Stimulated activated CD4-positive, alpha-beta T cell treated with anti-CD3 and anti-CD28 coated beads, Interleukin-15, amount 100 ng/mL, for 1 hour (primary cell): ENCODE measurements at places on chromosomes 2 and 18.

- no peak for DNase-seq
Observed at GRCh38 chr2:162099836-162100235, 25.8 kb upstream of the DPP4 start.

GRCh38 chr2:200847269-200847668 lies 17.2 kb downstream of the CLK1 start:
- no peak for DNase-seq

GRCh38 chr18:73979742-73980141 lies 167.9 kb downstream of the FBXO15 start:
- no peak for DNase-seq

DNA sequence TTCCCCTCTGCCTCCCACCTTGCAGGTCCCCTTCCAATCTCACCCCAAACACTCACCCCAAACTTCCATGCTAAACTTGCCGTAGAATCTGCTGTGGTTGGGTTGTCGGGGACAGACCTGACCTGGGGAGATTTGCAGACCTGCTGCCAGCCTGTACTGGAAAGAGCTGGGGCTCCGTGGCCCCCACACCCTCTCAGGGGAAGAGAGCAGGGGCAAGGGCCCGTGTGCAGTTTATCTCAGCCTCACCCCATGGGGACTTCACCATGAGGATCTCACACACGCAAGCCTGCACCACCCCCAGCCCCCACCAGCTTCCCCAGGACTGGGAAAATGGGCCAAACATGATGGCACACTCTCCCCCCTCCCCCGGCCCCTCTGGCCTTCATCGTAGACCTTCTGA lies 30.7 kb downstream of the KCNIP3 start:
- DNase-seq, result no peak

DNA sequence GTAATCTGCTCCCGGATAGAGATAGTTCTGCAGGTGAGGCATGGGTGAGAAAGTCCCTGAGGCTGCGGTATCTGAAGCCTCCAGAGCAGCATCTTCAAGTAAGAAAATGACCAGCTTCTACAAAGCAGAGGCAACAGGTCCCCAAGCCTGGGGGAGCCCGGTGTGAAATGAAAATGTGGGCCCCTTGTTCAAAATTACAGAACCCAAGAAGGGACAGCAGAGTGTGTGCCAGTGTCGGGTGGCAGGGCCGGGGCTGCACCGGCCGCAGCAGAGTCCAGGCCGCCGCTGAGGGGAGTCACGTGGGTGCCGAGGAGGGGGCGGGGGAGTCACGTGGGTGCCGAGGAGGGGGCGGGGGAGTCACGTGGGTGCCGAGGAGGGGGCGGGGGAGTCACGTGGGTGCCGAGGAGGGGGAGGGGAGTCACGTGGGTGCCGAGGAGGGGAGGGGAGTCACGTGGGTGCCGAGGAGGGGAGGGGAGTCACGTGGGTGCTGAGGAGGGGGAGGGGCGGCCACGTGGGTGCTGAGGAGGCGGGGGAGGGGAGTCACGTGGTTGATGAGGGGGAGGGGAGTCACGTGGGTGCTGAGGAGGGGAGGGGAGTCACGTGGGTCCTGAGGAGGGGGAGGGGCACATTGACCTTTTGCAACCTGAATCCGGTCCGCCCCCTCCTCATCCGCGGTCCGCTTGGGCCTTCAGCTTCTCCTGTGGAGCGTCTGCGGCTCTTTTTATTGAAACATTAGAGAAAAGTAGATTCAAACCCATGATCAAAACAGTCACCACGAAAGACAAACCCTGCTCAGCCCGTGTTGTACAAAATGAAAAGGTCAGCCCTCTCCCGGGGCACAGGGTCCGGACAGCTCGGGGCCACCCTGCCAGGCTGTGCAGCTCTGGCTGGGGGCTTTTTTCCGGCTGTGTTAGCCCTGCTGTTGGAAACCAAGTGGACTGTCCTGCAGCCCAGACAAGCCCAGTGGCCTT lies 10.4 kb downstream of the COLEC11 start:
- no peak for DNase-seq

DNA sequence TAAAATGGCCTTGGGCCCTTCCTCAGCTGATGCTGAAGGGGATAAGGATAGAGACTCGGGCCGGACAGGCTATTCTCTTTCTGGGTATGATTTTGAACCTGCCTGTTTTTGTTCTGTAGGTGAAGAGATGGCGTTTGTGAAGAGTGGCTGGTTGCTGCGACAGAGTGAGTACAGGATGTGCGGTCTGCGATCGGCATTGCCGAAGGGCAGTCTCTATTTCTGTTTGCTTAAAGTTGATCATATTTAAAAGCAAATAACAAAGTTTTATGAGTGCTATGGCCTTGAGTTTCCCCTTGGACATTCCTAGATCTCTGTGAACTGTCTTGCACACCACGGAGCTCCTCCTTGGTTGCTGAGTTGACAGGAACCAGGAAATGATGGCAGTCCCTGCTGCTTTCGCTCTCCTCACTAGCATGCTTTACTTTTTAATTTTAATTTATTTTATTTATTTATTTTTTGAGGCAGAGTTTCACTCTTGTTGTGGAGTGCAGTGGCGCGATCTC lies 15.7 kb downstream of the PLEKHB2 start:
- DNase-seq, result no peak

- DNase-seq, result no peak
Observed at GRCh38 chr2:151619337-151619989, 114.8 kb downstream of the NEB start.

GRCh38 chr2:72010647-72011369 lies 136.9 kb downstream of the CYP26B1 start:
- DNase-seq, result no peak

- DNase-seq, result no peak
Observed at GRCh38 chr18:56083523-56084287, 495.7 kb upstream of the TCF4 start.

- no peak for DNase-seq
Observed at GRCh38 chr2:235541016-235541415, 47.2 kb downstream of the AGAP1 start.

DNA sequence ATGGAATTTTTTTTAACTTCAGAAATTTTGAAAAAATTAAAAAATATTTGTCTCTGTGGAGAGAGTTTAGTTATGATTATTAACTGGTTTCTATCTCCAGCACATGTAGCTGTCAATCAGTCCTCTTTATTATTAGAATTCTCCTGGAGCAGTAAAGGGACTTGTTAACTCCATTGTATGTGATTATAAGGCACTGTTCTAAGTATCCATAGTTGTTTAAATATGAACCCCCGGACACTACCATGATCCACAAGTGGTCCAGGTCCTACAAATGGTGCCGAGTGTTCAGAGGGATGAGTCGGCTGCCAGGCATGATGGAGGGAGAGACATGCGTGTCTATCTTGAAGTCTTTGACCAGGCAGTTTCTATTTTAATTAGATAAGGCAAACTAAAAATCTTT lies 492 bp downstream of the CHRNA1 start:
- no peak for DNase-seq

GRCh38 chr18:2281523-2282199 lies 289.6 kb downstream of the METTL4 start:
- no peak for DNase-seq

DNA sequence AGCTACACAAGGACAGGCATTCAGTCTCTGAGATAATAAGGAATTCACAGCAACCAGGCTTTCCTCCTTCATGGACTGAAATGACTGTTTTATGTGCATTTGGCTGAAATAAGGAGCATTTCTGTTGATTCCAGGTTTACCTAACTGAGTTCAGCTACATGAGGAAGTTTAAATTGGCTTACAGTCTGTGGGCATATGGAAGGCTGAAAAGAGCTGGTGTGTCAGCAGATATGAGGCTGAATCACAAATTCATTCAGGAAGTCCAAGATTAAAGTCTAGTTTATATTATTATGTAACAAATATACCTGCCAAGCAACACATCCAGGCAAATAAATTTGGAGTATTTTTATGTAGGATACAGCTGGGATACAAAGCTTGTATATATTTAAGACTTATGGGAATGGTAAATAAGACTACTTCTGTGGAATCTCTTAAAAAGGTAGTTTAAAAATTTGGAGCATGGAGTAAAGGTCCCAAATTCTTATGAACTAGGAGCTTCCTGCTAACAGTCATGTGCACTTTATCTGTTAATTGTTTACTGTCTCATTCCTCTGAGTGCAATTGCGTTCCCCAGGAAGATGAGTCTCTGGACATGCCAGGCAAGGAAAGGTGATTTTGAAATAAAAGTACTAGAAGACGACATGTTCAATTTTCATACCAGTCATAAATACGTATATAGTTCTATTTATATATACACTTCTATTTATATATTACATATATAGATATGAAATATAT lies 53.0 kb downstream of the ZC3H8 start:
- DNase-seq, result no peak

- no peak for DNase-seq
Observed at GRCh38 chr2:117603567-117603966, 210.9 kb upstream of the DDX18 start.

- no peak for DNase-seq
Observed at GRCh38 chr18:1464444-1465217, 560.0 kb downstream of the ADCYAP1 start.

- no peak for DNase-seq
Observed at GRCh38 chr2:2950403-2950952, 427.1 kb downstream of the EIPR1 start.

- DNase-seq, result no peak
Observed at GRCh38 chr18:36496022-36496421, 198.5 kb downstream of the FHOD3 start.

GRCh38 chr18:58958628-58959027 lies 94.0 kb downstream of the ZNF532 start:
- no peak for DNase-seq

- DNase-seq, result no peak
Observed at GRCh38 chr2:236179236-236180075, 11.3 kb upstream of the GBX2 start.

DNA sequence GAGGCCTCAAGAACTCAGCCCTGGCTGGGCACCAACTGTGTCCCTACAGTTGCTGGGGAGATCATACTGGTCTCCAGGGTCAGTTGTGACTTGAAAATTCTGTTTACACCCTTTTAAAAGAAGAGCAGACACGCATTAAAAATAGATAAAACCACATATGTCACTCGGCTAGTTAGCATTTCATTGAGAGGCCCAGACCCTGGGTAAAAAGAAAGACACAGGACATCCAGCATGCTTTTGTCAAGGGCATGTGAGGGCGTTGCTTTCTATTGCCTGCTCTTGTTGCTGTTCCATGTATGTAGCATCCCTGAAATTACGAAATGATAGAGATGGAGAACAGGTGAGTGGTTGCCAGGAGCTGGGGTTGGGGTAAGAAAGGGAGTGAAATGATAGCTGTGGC lies 94.3 kb downstream of the SEPTIN10 start:
- DNase-seq, result no peak

DNA sequence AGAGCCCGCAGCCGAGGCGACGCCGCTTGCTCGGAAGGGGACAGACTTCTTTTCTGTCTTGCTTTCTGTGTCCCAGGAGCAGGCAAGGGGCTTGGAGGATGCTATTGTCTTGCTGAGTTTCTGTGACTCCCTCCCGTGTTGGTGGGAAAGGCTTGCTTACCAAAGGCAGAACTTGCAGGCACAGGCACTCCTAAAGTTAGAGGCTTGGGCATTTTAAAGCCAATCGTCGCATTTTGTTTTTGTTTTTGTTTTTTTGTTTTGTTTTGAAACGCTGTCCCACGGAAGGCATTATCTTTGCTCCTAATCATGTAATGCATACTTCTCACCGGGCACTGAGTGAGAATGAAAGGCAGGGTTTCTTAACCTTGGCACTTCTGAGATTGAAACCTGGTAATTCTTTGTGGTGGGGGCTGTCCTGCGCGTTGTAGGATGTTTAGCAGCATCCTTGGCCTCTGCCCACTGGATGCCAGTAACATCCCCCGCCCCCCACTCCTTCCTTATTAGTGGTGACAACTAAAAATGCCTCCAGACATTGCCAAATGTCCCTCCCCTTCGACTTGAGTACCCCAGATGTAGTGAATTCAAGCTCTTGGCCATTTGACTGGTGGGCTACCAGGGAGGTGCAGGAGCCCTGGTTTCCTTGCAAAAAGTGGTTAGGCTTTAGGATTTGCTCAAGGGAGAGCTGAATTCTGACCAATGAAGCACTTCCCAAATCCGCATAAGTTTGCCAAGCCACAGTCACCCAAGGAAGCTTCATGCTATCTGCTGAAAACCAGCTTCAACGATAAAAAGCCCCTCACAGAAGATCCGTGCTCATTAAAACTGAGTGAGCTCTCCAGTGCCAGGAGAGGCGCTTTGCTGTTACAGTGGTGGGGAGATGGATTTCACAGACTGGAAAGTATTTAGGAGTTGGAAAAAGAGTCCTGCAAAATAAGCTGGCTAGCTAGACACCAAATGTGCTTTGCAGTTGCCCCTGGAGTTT lies 1.2 kb downstream of the ANTXR1 start:
- no peak for DNase-seq

GRCh38 chr2:118774458-118775133 lies 72.9 kb downstream of the EN1 start:
- no peak for DNase-seq

- no peak for DNase-seq
Observed at GRCh38 chr2:20560891-20561636, 89.8 kb downstream of the HS1BP3 start.
